Dermis microvascular lymphatic vessel endothelial cell (primary cell): ENCODE measurements at places on chromosomes 7 and 10. TPM values are rescaled to one million over a fixed set of nuclear protein-coding genes. Genes with fewer than 3 reads are reported as not detected.

Gene ATOH7
- total RNA-seq = not detected in 2 replicates

Gene DPYSL4
- 5.6 and 5.8 TPM in 2 replicates for total RNA-seq

Gene SPAM1
- total RNA-seq = not detected in 2 replicates

Gene LDB3
- total RNA-seq = not detected in 2 replicates

Gene SORBS1
- 0.77 and 2.4 TPM in 2 replicates for total RNA-seq

Gene GALNT17
- total RNA-seq = not detected in 2 replicates

Gene TLX1
- not detected in 2 replicates for total RNA-seq

Gene DDIT4
- total RNA-seq = 128 and 193 TPM in 2 replicates

Gene CPN1
- not detected in 2 replicates for total RNA-seq

Gene IDI2
- not detected in 2 replicates for total RNA-seq

Gene DNAH11
- total RNA-seq = 0.13 and 0.25 TPM in 2 replicates

Gene GPAM
- total RNA-seq = 6.5 and 6.6 TPM in 2 replicates

Gene GIMAP7
- total RNA-seq = 64.4 and 108 TPM in 2 replicates

Gene PPP1R3A
- not detected in 2 replicates for total RNA-seq

Gene SORCS3
- total RNA-seq = not detected in 2 replicates

Gene ERV3-1
- total RNA-seq = 2.3 and 4.6 TPM in 2 replicates

Gene FZD1
- 2.8 TPM in 2 replicates for total RNA-seq

Gene RADIL
- total RNA-seq = 1.7 and 5.6 TPM in 2 replicates

Gene STEAP1B
- 2.9 and 10.9 TPM in 2 replicates for total RNA-seq

Gene LRRTM3
- not detected in 2 replicates for total RNA-seq

Gene ENKUR
- total RNA-seq = 0.38 and 0.51 TPM in 2 replicates

Gene SPDYE16
- 0.13 TPM in 1 of 2 replicates, not detected in the other for total RNA-seq

Gene ZPBP
- total RNA-seq = not detected in 2 replicates

Gene ACTR1A
- 143 and 183 TPM in 2 replicates for total RNA-seq

Gene ZNF727
- 0.13 and 0.25 TPM in 2 replicates for total RNA-seq

Gene CD36
- total RNA-seq = 151 and 259 TPM in 2 replicates

Gene SLC16A12
- total RNA-seq = under 0.01 TPM in 1 of 2 replicates, not detected in the other

Gene AOAH
- 0.13 and 0.51 TPM in 2 replicates for total RNA-seq

Gene SYT15B
- total RNA-seq = 0.26 and 0.89 TPM in 2 replicates

Gene ANKRD30A
- not detected in 2 replicates for total RNA-seq

Gene NME8
- total RNA-seq = not detected in 2 replicates

Gene PUS7
- 17.2 and 19.7 TPM in 2 replicates for total RNA-seq

Gene NKX1-2
- not detected in 2 replicates for total RNA-seq

Gene GRM3
- total RNA-seq = not detected in 2 replicates

Gene CCDC3
- 0.13 and 1.5 TPM in 2 replicates for total RNA-seq

Gene ADO
- 10.3 and 15.0 TPM in 2 replicates for total RNA-seq

Gene FAM131B
- total RNA-seq = 0.13 TPM in 2 replicates

Gene ARPC1A
- 164 and 185 TPM in 2 replicates for total RNA-seq

Gene NAT16
- total RNA-seq = not detected in 2 replicates

Gene NKX2-3
- not detected in 2 replicates for total RNA-seq

Gene FGFR2
- 0.13 TPM in 2 replicates for total RNA-seq

Gene MRPS17
- 17.4 and 18.1 TPM in 2 replicates for total RNA-seq

Gene WAPL
- total RNA-seq = 34.8 and 39.0 TPM in 2 replicates

Gene NPSR1
- not detected in 2 replicates for total RNA-seq

Gene ACBD7
- total RNA-seq = 0.89 and 3.1 TPM in 2 replicates

Gene CASD1
- total RNA-seq = 13.8 and 13.9 TPM in 2 replicates

Gene CNTNAP2
- 0.25 and 2.8 TPM in 2 replicates for total RNA-seq

Gene CDC14C
- total RNA-seq = under 0.01 TPM in 1 of 2 replicates, not detected in the other

Gene TAS2R3
- total RNA-seq = 0.26 and 0.89 TPM in 2 replicates

Gene KIF5B
- total RNA-seq = 75.5 and 83.2 TPM in 2 replicates

Gene CALML5
- not detected in 2 replicates for total RNA-seq
